ENCODE measurements at places on chromosomes 11 and 22. TPM values are rescaled to one million over a fixed set of nuclear protein-coding genes. Genes with fewer than 3 reads are reported as not detected.

ZNRF3 gene
- 23.1 TPM for total RNA-seq

KRTAP5-8 gene
- 0.68 TPM for total RNA-seq

EPS8L2 gene
- 39.6 TPM for total RNA-seq

NTM gene
- total RNA-seq: not detected

SLC29A2 gene
- 2.5 TPM for total RNA-seq

LMNTD2 gene
- total RNA-seq: 2.7 TPM

MMP13 gene
- total RNA-seq: not detected

PHOX2A gene
- total RNA-seq: not detected

TIGD3 gene
- not detected for total RNA-seq

DNA sequence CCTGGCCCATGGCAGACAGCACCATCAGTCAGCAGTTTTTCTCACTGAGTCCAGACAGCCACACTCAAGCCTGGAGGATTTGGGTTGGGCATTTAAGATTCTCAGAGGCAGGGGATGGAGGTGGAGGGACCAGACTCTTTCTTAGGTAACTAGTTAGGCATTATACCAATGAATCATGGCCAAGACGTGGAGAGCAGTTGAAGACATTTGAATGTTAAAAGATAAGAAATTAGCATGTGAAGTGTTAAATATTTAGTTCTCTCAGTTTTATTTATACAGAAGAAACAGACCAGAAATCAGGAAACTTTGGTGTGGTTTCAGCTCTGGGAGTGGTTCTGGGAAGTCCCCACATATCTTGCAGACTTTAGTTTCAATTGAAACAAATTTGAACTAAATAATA, 9.9 kb downstream of the GTF2H1 start:
- H3K27ac ChIP-seq: no peak overlapping the region
- H3K27me3 ChIP-seq: no peaks in the 10 kb centered on the region
- peaks cover 26% of the 10 kb centered on the region for H3K36me3 ChIP-seq

GRCh38 chr11:44858796-44859527, 91.7 kb downstream of the TP53I11 start:
- H3K36me3 ChIP-seq: no peaks in the 10 kb centered on the region
- DNase-seq: no peak
- no peaks in the 10 kb centered on the region for H3K27me3 ChIP-seq
- H3K4me1 ChIP-seq: peaks cover 24% of the 10 kb centered on the region
- H3K4me3 ChIP-seq: no peak overlapping the region
- no peak overlapping the region for H3K27ac ChIP-seq

GRCh38 chr11:23423656-23424055, 563.4 kb upstream of the CCDC179 start:
- no peaks in the 10 kb centered on the region for H3K4me1 ChIP-seq
- H3K36me3 ChIP-seq: no peaks in the 10 kb centered on the region
- no peak for DNase-seq
- H3K4me3 ChIP-seq: no peak overlapping the region
- H3K27me3 ChIP-seq: no peaks in the 10 kb centered on the region
- H3K27ac ChIP-seq: no peak overlapping the region

GRCh38 chr11:131880316-131880715, 509.9 kb downstream of the NTM start:
- H3K4me3 ChIP-seq: no peak overlapping the region
- no peak for DNase-seq
- no peaks in the 10 kb centered on the region for H3K27me3 ChIP-seq
- no peaks in the 10 kb centered on the region for H3K36me3 ChIP-seq

- no peaks in the 10 kb centered on the region for H3K36me3 ChIP-seq
- no peak for DNase-seq
- no peaks in the 10 kb centered on the region for H3K27me3 ChIP-seq
- no peak overlapping the region for H3K4me3 ChIP-seq
- H3K27ac ChIP-seq: no peak overlapping the region
These were observed 709 bp upstream of the KCNE3 start for GRCh38 chr11:74468058-74468457.

DNA sequence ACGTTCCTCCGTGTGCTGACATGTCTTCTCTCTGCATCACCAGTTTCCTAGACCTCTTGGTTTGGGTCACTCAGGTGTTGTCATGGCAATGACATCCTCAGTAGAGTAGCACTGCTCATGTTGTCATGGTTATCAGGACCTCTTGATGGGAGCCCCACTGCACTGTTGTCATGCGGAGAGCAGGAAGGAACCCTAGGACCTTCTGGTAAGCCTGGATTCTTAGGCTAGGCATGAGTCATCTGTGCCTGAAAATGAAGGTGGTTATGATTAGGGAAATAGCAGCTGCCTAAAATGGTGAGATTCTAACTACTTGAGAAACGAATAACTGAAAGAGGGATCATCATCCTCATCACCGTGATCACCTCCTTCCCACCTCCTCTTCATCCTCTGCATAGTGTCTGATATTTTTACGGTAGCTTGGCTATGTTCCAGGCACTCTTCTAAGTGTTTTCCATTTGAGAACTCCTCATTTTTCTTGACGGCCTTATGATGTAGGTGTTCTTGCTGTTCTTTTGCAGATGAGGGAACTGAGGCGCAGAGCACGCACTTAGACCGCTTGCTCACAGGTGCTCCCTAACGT, 858.4 kb downstream of the NTM start:
- H3K4me3 ChIP-seq: no peak overlapping the region
- no peaks in the 10 kb centered on the region for H3K36me3 ChIP-seq
- DNase-seq: no peak
- H3K27me3 ChIP-seq: no peaks in the 10 kb centered on the region

GRCh38 chr22:23678133-23678532, 12.7 kb upstream of the RGL4 start:
- peaks cover 5% of the 10 kb centered on the region for H3K36me3 ChIP-seq
- no peaks in the 10 kb centered on the region for H3K4me1 ChIP-seq
- no peak overlapping the region for H3K27ac ChIP-seq

- no peaks in the 10 kb centered on the region for H3K36me3 ChIP-seq
- H3K27me3 ChIP-seq: no peaks in the 10 kb centered on the region
- no peak overlapping the region for H3K27ac ChIP-seq
- no peak for DNase-seq
- H3K4me1 ChIP-seq: no peaks in the 10 kb centered on the region
- no peak overlapping the region for H3K4me3 ChIP-seq
These were observed 830 bp upstream of the SPDYC start for GRCh38 chr11:65169164-65169641.

GRCh38 chr11:113895367-113896155, 9.0 kb upstream of the HTR3B start:
- H3K36me3 ChIP-seq: no peaks in the 10 kb centered on the region
- DNase-seq: no peak
- H3K4me1 ChIP-seq: no peaks in the 10 kb centered on the region
- no peak overlapping the region for H3K27ac ChIP-seq

DNA sequence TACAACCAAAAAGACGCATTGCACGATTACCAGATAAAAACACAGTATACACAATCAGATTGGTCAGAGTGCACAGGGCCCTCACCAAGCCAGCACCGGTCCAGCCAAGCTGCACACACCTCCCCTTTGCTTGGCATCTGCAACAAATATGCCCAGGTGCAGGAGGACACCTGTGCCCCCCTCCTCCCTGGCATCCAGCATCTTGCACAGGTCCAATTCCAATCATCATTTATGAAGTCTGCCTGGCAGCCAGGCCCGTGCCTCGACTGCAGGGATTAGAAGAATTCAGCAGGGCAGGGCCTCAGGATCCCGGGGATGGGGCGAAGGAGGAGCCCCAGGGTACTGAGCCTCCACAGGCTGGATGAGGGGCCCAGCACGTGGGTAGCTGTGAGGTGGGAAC, 302.1 kb downstream of the CTTN start:
- no peaks in the 10 kb centered on the region for H3K36me3 ChIP-seq
- H3K4me3 ChIP-seq: no peak overlapping the region
- DNase-seq: no peak
- no peak overlapping the region for H3K27ac ChIP-seq
- no peaks in the 10 kb centered on the region for H3K4me1 ChIP-seq

GRCh38 chr11:134646561-134646960, 234.5 kb upstream of the B3GAT1 start:
- H3K27me3 ChIP-seq: no peaks in the 10 kb centered on the region
- no peak overlapping the region for H3K27ac ChIP-seq
- no peak for DNase-seq
- H3K4me3 ChIP-seq: no peak overlapping the region
- H3K36me3 ChIP-seq: no peaks in the 10 kb centered on the region
- no peaks in the 10 kb centered on the region for H3K4me1 ChIP-seq

GRCh38 chr22:28021116-28021997, 102.3 kb upstream of the PITPNB start:
- H3K4me3 ChIP-seq: no peak overlapping the region
- no peaks in the 10 kb centered on the region for H3K27me3 ChIP-seq
- H3K27ac ChIP-seq: no peak overlapping the region
- no peaks in the 10 kb centered on the region for H3K4me1 ChIP-seq
- no peak for DNase-seq

- H3K27me3 ChIP-seq: no peaks in the 10 kb centered on the region
- no peak for DNase-seq
- H3K27ac ChIP-seq: peak overlapping the region; percentile 21
- H3K4me1 ChIP-seq: peaks cover 13% of the 10 kb centered on the region
- H3K4me3 ChIP-seq: no peak overlapping the region
These were observed 2.5 kb downstream of the DCHS1 start for GRCh38 chr11:6653097-6653496.

GRCh38 chr11:390175-390574, 3.8 kb upstream of the PKP3 start:
- no peaks in the 10 kb centered on the region for H3K4me1 ChIP-seq
- no peak overlapping the region for H3K4me3 ChIP-seq
- no peaks in the 10 kb centered on the region for H3K36me3 ChIP-seq

DNA sequence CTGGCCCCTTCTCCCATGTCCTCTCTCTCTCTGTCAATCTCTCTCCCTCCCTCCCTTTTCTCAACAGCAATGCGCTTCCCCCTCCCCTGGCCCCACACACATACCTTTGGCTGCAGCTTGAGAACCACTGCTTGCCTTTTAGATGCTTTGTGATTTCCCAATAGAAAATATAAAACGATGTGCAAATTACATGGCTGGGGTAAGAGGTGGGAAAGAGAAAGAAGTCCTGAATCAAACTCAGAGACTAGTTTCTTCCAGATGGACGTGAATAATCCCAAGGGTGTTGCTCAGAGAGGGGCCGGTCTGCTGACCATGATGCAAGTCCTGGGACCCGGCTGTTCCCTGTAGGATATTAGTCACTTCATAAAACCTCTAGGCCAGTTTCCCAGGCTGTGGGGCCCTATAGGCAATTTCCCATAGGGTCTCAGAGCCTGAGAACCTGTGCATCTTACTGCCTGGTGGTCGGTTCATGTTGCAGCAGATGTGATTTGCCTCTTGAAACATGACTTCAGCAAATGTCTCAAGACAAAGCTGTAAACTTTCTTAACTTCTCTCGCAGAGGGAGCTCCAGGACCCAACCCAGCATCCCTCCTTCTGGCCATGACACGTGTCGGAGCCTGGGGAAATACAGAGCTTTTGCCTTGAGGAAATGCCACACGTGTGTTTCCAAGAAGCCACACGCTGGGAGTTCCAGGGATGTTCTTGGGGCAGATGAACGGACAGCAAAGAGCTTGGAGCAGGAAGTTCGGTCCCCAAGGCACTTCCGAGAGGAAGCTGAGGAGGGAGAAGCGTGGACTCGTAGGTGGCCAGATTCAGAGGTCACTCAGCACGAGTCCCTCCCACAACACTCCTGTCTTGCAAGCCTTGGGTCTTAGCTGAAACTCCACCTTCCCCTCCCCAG, 34.5 kb upstream of the ETS1 start:
- H3K36me3 ChIP-seq: no peaks in the 10 kb centered on the region
- no peaks in the 10 kb centered on the region for H3K4me1 ChIP-seq
- no peak overlapping the region for H3K27ac ChIP-seq
- H3K27me3 ChIP-seq: no peaks in the 10 kb centered on the region
- no peak overlapping the region for H3K4me3 ChIP-seq

GRCh38 chr11:26587073-26587472, 15.0 kb upstream of the MUC15 start:
- no peak overlapping the region for H3K27ac ChIP-seq
- no peaks in the 10 kb centered on the region for H3K4me1 ChIP-seq
- H3K36me3 ChIP-seq: no peaks in the 10 kb centered on the region
- no peak overlapping the region for H3K4me3 ChIP-seq

DNA sequence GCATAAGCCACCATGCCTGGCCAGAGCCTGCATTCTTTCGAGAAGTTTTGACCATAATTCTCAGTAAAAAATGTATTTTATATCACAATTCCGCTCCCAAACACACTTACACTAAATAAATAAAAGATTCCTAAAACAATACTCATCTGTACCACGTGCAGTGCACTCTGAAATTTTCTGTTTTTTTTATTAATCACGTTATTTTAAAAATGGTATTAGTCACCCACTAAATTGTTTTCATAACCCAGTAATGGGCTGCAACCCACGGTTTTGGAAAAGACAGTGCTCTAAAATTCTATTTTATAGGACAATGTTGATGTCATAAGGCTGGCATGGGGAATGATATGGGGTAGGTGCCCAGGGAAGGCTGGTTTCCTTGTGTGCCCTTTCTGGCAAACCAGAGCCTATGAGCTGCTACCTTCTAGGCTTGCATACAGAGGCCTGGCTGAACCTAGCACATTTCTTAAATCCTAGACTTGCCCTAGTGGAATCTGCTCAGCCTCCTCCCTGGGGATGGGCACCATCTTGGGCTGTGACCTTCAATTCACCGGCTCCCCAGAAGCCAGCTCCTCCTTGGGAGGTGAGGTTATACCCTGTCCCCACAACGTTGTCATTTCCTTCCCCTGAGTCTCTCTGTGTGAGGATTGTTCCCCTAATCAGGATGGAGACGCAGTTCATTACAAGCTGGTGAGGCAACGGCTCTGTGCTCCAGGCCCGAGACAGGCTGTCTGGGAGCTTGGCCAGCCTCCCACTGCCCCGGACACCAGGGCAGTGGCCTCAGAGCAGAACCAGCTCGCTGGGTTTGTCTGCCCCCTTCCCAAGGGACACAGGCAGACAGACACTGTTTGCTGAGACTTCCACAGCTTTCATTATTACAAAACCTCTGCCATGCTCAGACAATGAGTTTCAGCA, 116.5 kb upstream of the NAV2 start:
- no peaks in the 10 kb centered on the region for H3K27me3 ChIP-seq
- peak overlapping the region; percentile 90 for H3K27ac ChIP-seq
- peak; percentile 61 for DNase-seq
- H3K4me1 ChIP-seq: peaks cover 31% of the 10 kb centered on the region

GRCh38 chr22:21753374-21754111, 17.9 kb upstream of the YPEL1 start:
- no peaks in the 10 kb centered on the region for H3K27me3 ChIP-seq
- DNase-seq: no peak
- H3K27ac ChIP-seq: no peak overlapping the region
- H3K4me1 ChIP-seq: peaks cover 4% of the 10 kb centered on the region
